RPMI8226 (cell line): ENCODE measurements at places on chromosomes 11 and 22.

GRCh38 chr11:37858398-37858797 is 1260.4 kb upstream of the RAG2 start:
- no peak for DNase-seq

DNA sequence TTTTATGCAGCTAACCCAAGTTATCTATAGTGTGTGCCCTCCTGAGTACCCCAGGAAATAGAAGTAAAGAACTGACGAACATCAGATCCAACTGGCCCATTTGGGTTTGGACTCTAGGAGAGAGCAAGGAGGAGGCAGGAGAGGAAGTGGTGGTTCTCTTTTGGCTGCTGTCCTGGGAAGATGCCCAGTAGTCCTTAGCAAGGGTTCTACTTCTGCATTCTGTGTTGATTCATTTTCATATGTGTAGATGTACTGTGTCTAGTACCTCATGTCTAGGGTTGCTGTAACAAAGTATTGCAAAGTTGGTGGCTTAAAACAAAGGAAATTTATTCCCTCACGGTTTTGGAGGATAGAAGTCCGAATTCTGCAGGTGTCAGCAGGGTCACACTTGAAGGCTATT is 6.6 kb upstream of the MMP27 start:
- no peak for DNase-seq

- DNase-seq, result no peak
Measured at GRCh38 chr11:7046474-7047175, 26.3 kb downstream of the NLRP14 start.

- no peak for DNase-seq
Measured at GRCh38 chr11:69333879-69334278, 39.9 kb downstream of the MYEOV start.

- DNase-seq, result peak; percentile 86
Measured at GRCh38 chr11:66851698-66852465, 5.0 kb upstream of the LRFN4 start.

- DNase-seq, result no peak
Measured at GRCh38 chr11:68658097-68658496, 26.2 kb upstream of the GAL start.

- DNase-seq, result no peak
Measured at GRCh38 chr11:129997513-129997912, 5.1 kb downstream of the PRDM10 start.

DNA sequence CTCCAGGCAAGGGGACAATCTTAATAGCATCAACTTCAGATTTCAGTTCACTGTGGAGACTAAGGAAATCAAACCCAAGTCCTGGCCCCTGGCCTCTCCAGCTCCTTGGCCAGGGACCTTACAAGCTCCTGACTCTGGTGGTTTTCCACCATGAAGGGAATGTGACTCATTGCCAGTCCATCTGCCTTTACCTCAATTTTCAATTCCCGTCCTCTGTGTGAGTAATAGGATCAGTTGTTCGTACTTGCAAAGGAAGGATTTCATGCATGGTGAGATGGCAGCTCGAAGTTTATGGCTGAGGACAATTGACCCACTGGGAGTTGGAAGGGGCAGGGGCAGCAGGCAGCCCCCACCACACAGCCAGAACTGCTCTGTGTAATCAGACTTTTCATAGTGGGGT is 42.5 kb downstream of the INSC start:
- DNase-seq, result no peak

DNA sequence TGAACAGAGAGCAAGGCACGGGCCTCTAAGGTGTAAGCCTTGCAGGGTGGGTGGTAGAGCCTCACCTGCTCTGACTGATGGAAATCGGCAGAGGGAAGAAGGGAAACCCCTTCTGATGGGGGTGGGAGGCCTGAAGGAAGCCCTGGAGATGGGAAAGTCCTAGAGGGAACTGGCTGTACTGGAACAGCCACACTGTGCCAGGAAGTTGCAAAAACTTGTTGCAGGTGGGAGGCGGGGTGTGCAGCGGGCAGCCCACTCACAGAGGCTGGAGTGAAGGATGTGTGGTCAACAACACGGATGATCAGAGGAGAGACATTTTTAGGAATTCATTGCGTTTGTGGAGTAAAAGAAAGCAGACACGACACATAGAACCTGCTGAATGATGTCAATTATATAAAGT is 91.3 kb downstream of the ZC3H12C start:
- no peak for DNase-seq

DNA sequence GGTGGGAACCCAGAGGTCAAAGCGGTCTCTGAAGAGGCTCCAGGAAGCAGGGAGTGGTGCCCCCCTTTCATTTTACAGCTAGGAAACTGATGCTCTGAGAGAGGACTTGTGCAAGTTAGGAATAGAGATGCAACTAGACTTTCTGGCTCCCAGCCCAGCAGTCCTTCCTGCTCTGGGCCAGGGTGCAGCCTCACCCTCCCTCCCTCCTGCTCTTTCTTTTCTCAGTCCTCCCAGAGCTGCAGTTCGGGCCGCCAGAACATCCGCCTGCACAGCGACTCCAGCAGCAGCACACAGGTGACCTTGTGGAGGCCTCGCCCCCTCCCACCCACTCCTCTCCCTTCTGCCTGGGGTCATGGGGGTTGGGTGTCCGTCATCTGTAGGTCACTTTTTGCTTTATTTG is 51.5 kb downstream of the LHFPL7 start:
- DNase-seq, result peak; percentile 91

DNA sequence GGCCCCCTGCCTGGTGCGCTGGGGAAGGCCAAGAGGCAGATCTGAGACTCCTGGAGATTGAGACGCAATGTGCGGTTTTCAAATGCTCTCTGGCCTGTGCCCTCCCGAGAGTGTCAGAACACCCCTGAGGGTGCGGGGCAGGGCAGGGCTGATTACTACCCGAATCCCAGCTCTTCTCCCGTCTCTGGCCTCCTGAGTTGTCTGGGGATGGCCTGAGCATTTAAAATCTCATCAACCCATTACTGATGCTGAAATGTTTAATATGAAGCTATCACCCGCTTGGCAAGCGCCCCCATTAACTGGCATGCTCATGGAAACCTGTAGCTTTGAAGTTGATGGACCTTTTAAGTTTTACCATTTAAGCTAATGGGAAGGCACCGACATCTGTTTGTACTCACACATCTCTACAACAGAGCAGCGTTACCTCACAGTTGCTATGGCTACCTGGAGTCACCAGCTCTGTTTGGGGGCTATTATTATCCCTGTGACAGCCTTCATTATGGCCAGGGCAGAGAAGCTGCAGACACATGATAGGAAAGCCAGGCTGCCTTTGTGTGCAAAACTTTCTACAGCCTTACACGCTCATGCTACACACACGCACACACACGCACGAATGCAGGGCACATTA is 3.6 kb upstream of the MB start:
- no peak for DNase-seq

DNA sequence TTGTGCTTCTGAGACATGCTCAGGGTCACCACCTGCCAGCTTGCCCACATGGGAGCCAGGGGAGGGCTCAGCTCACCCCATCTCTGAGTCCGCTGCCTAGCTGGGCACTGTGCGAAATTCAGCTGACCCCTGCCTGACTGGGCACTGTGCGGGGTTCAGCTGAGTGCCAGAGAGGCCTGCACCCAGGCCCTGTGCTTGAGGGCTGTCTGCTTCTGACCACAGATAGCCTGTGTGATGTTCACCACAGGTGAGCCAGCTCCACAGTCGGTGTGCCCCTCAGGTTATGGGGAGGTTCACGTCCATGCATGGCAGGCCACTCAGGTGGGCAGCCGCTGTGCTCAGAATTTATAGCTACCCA is 84.5 kb upstream of the SUSD2 start:
- DNase-seq, result no peak

- DNase-seq, result no peak
Measured at GRCh38 chr22:28435140-28435768, 244.4 kb downstream of the TTC28 start.

- peak; percentile 39 for DNase-seq
Measured at GRCh38 chr11:68798221-68798813, 43.4 kb downstream of the CPT1A start.
